ENCODE measurements at places on chromosomes 6 and 20.

DNA sequence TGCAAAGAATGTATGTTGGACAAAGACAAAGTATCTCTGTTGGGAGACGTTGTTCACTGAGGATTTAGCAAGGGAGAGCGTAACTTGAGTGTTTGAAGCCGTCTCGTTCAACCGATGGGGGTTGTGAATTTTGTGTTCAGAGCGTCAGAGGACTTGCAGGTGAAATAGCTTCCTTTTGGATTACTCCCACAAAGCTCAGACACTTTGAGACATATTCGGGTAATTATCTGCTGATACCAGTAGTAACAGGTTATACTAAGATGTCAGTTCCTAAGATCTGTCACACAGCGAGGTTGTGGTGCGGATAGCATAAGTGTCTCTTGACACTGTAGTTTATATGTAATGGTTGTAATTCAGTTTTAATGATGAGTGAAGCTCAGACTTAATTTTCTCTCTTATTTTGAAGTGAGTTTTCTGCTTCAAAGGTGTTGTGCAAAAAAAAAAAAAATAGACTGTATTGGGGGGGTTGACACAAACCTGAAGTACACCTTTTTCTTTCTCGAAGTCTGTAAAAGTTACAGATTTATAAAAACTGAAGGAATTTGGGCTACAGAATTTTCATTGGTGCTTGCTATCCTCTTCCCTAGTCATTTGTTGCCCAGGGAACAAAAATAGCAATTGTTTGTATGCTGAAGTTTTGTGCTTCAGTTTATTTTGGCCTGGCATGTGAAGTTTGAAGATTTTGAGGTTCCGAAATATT, 1.7 kb downstream of the ASXL1 start:
- no peak for DNase-seq

GRCh38 chr20:24116611-24117010, 128.0 kb upstream of the GGTLC1 start:
- no peak for DNase-seq

- no peak for DNase-seq
Measured at GRCh38 chr6:105087571-105088211, 92.1 kb downstream of the POPDC3 start.

DNA sequence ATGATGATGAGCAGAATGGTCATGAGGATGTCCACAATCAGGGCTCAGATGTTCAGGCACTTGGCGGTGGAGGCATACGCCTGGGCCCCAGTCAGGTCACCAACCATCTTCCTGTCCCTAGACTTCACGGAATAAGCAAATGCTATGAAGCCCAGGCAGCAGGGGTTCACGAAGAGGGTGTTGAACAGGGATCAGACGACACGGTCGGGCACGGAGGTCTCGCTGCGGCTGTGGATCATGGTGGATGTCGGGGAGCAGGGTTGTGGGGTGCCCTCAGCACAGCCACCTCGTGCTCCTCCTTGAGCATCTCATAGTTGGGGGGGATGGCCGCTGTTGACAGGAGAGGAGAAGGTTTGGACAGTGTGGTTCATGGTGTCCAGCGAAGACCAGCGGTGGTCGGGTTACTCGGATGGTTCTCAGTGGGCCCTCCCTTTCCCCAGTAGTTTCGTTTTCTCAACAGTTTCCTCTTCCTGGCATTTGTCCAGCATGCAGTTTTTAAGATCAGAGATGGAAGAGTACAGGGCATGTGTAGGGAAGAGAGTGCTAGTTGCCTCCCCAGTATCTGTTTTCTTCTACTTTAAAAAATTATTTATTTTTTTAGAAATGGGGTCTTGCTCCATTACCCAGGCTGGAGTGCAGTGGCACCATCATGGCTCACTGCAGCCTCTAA, 20.3 kb upstream of the SPDEF start:
- no peak for DNase-seq

Measured in occipital lobe (tissue), 3 donors.